ENCODE measurements at places on chromosomes 12 and 14. TPM values are rescaled to one million over a fixed set of nuclear protein-coding genes. Genes with fewer than 3 reads are reported as not detected.

Gene OTOGL
- total RNA-seq = 0.11 TPM

DNA sequence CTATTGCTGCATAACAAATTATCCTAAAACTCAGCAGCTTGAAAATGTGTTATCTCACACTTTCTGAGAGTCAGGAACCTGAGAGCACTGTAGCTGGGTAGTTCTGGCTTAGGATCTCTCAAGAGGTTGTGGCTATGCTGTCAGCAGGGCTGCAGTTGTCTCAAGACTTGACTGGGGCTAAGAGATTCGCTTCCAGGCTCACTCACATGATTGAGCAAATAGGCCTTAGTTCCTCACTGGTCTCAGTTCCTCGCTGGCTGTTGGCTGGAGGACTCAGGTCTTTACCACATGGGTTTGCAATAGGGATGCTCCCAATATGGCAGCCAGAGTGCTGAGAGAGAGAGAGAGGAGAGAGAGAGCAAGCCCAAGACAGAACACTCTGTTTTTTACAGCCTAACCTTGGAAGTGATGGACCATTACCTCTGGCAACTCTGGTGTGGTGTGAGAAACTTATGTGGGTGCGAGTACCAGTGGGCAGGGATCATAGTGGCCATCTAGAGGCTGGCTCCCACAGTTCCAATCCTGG is 15.9 kb upstream of the DHRS2 start:
- H3K27ac ChIP-seq = no peak overlapping the region
- no peak for DNase-seq
- no peaks in the 10 kb centered on the region for H3K4me1 ChIP-seq
- H3K36me3 ChIP-seq = no peaks in the 10 kb centered on the region
- no peak overlapping the region for H3K4me3 ChIP-seq
- H3K27me3 ChIP-seq = no peaks in the 10 kb centered on the region

DNA sequence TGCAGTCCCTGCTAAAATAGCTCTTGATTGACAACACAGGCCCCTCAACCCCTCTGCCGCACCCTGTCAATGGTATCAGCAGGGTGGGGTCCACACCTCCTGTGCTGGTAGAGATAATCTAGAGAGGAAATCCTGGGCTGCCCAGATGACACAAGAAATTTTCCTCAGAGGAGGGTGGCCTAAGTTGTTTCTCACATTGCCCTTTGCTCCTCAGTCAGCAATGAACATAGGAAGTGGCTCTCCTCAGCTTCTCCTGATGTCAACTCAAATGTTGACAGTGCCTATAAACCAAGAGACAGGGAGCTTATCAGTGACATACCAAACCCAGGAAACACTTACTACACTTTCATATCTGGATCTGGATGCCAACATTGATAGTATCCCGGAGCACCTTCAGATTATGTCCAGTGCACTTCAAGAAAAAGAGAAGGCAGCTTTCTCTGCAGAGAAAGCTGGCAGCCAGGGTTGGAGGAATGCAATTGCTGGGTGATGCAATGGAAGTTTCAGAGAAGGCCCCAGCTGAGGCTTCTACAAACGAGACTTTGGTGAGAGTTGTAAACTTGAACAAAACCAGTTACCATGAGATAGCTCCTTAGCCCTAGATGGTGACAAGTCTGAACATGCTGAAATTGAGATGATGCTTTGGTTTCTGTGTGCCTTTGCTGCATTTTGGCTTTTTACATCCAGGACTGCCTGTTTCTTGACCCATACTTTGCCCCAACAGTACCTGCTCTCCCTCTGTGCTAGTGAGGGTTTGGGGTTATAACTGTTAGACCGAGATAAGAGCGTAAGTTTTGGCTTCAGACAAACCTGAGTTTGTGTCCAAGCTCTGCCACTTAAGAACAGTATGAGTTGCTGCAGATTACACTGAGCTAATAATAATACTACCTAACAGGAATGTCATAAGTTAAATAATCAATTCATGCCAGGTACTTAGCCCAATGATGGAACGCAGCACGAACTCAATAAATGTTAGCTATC is 183.5 kb downstream of the NUAK1 start:
- no peak for DNase-seq
- no peak overlapping the region for H3K27ac ChIP-seq
- H3K36me3 ChIP-seq = no peaks in the 10 kb centered on the region
- H3K4me3 ChIP-seq = no peak overlapping the region

GRCh38 chr14:95364481-95365209 is 44.9 kb upstream of the CLMN start:
- H3K36me3 ChIP-seq = no peaks in the 10 kb centered on the region
- no peak for DNase-seq
- H3K4me3 ChIP-seq = no peak overlapping the region
- no peaks in the 10 kb centered on the region for H3K27me3 ChIP-seq
- peaks cover 5% of the 10 kb centered on the region for H3K4me1 ChIP-seq

DNA sequence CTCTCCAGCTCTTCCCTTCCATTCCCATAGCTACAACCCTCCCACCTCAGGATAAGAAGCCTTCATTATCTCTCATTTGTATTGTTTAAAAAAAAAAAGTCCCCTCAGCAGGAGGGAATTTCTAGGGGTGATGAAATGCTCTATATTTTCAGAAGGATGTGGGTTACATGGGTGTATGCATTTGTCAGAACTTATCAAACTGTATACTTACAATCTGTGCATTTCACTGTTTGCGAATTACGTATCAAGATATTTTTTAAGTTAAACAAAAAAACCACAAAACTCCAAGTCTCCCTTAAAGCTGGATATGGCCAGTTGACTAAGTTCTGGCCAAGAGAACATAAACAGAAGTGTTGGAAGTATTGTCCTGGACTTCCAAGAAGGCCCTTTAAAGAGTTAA is 2.0 kb upstream of the FKBP11 start:
- no peak for DNase-seq
- H3K27me3 ChIP-seq = no peaks in the 10 kb centered on the region
- no peaks in the 10 kb centered on the region for H3K4me1 ChIP-seq
- no peak overlapping the region for H3K27ac ChIP-seq
- peaks cover 42% of the 10 kb centered on the region for H3K36me3 ChIP-seq

DNA sequence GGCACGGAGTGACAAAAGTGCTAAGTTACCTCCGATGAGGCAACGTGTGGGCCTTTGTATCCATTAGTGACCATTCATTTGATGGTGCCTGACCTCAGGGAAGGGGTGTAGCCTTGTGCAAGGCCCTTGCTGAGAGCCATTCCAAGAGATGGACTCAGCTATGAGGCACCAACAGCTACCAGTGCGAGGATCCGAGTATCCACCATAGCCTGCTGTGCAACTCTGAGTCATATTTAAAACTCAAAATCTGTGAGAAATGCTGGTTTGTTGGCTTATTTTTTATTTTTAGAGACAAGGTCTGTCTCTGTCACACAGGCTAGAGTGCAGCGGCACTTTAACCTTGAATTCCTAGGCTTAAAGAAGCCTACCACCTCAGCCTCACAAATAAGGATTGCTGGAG is 25.1 kb upstream of the WNK1 start:
- H3K4me1 ChIP-seq = no peaks in the 10 kb centered on the region
- no peak overlapping the region for H3K4me3 ChIP-seq
- no peaks in the 10 kb centered on the region for H3K27me3 ChIP-seq
- no peak for DNase-seq
- no peaks in the 10 kb centered on the region for H3K36me3 ChIP-seq

DNA sequence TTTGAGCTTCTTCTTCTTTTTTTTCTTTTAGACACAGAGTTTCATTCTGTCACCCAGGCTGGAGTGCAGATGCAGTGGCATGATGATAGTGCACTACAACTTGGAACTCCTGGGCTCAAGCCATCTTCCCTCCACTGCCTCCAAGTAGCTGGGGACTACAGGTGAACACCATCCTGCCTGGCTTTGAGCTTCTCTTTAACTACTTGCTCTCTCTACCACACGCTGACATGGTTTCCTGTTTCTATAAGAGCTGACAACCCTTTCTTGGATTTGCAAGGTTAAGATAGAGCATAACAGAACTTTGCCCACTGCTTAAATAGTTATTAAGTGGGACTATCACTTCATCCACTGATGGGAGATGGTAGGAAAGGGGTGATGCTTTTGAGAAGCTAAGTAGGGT is 82.4 kb upstream of the SLC38A2 start:
- H3K27me3 ChIP-seq = no peaks in the 10 kb centered on the region
- no peaks in the 10 kb centered on the region for H3K36me3 ChIP-seq
- peaks cover 15% of the 10 kb centered on the region for H3K4me1 ChIP-seq
- H3K27ac ChIP-seq = no peak overlapping the region
- no peak for DNase-seq

Gene KRT80
- not detected for total RNA-seq

DNA sequence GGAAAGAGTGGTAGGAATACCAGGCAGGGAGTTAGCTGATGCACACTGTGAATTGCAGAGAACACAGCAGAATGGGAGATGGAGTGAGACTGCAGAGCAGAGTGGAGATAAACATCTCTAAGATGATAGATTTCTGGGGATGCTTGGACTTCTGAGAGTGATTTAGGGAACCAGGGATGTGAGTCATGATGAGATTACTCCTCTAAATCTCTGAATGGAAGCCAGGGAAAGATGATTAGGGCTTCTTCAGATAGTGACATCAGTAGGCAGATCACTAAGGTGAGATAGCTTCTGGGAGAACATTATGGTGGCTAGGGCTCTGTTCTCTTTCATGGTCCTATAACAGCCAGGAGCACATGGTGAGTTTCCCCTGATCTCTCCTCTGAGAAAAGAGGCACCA is 501.5 kb upstream of the USP15 start:
- H3K36me3 ChIP-seq = no peaks in the 10 kb centered on the region
- no peak for DNase-seq
- no peak overlapping the region for H3K27ac ChIP-seq
- H3K27me3 ChIP-seq = no peaks in the 10 kb centered on the region
- no peak overlapping the region for H3K4me3 ChIP-seq

DNA sequence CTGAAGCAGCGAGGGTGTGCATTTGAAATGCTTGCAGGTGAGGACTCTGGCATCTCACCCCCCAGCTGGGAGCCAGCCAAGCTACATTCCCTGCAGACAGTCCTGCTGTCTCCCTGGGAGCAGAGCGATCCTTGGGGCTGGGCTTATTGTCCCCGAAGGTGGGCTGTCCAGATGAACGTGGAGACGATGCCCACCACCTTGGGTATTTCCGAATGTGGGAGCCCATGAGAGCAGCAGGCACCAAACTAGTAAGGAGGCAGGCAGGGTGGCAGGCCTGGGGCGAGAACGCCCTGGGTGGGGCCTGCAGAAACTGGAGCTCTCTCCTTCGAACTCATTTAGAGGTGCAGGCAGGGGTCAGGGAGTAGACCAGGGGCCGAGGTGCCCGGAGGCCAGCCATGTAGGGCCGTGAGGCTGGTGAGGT is 18.5 kb downstream of the ZBTB42 start:
- no peak overlapping the region for H3K4me3 ChIP-seq
- no peak overlapping the region for H3K27ac ChIP-seq
- DNase-seq = no peak
- no peaks in the 10 kb centered on the region for H3K4me1 ChIP-seq
- no peaks in the 10 kb centered on the region for H3K27me3 ChIP-seq

Gene APOF
- not detected for total RNA-seq

DNA sequence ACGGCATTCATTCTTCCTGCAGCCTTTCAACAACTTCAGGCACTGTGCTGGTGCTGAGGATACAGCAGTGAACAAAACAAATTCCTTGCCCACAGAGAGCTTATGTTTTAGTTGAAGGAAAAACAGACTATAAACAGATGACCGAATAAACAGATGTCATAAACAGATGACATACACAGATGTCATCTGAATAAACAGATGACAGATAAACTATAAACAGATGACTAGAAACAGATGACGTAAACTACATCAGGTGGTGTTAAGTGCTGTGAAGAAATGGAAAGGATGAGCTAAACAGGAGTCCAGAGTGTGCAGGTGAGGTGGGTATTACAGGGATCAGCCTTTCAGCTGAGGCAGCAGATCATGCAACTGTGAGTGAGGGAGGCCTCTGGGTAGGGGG is 80.9 kb downstream of the FAR2 start:
- peaks cover 3% of the 10 kb centered on the region for H3K4me1 ChIP-seq
- H3K27ac ChIP-seq = no peak overlapping the region
- no peak for DNase-seq
- no peaks in the 10 kb centered on the region for H3K27me3 ChIP-seq
- H3K36me3 ChIP-seq = no peaks in the 10 kb centered on the region

DNA sequence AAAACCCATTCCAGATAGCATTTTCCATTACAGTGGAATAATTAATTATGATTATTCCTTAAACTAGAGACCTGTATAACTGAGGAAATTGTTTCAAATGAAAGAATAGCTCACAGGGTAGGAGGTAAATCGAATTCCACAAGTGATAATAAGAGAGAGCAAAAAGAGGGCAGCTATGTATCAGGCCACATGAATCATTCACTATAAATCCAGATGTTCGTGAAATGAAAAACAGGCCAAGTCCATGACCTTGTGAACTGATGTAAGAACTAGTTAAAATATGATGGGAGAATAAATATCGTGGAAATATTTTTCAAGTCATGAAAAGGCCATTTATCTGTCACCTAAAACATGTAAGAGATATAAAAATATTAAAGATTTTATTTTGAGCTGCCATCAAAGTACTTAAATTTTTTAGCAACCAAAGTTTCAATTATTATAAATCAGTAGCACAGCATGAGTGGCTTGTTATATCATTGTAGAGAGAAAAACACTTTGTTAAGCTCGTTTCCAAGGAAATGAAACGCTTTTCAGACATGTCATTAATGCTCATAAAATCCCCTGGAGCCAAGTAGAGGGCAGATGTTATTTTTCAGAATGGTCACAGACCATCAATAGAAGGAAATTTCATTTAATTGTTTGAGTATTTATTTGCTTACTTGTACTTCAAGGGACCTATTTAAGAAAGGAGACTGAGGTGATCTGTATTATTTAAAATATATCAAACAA is 120.6 kb upstream of the CDKN3 start:
- DNase-seq = no peak
- H3K27me3 ChIP-seq = no peaks in the 10 kb centered on the region
- H3K4me1 ChIP-seq = no peaks in the 10 kb centered on the region
- H3K4me3 ChIP-seq = no peak overlapping the region
- H3K27ac ChIP-seq = no peak overlapping the region

Gene FGD6
- 39.5 TPM for total RNA-seq

Gene PEBP1
- total RNA-seq = 334 TPM

- no peaks in the 10 kb centered on the region for H3K27me3 ChIP-seq
- no peak overlapping the region for H3K4me3 ChIP-seq
- H3K27ac ChIP-seq = no peak overlapping the region
- no peak for DNase-seq
- no peaks in the 10 kb centered on the region for H3K36me3 ChIP-seq
Measured at GRCh38 chr12:3119756-3120601, 42.8 kb downstream of the TSPAN9 start.

Gene NKX2-1
- total RNA-seq = not detected

DNA sequence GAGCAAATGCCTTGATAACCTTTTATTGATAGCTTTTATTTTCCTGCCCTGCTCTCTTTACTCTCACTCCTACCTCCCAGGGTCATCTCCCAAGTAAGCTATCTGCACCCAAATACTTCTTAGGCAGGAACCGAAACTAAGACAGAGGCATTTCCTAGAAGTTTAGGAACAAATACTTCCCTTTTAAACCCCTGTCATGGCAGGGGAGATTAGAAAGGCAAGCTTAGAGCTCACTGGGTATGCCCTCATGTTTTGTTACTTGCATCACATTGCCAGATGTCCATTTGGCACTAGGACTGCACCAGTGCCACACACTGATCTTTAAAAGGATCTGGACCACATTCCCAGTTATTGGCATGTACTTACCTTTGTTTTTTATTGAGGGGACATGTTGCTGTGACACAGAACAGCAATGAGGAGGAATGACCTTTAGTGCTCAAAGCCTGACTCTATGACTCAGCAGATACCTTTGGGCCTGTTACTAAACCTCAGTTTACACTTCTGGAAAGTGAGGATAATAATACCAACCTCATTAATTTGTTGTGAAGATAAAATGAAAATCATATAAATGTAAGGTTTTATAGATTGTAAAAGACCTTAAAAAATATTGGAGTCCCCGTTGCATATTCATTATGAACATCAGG is 40.9 kb upstream of the MBIP start:
- H3K27ac ChIP-seq = no peak overlapping the region
- no peak overlapping the region for H3K4me3 ChIP-seq
- no peaks in the 10 kb centered on the region for H3K27me3 ChIP-seq
- no peaks in the 10 kb centered on the region for H3K4me1 ChIP-seq
- peaks cover 7% of the 10 kb centered on the region for H3K36me3 ChIP-seq

All from H9 (cell line).